ENCODE measurements at places on chromosomes 16 and 17.

GRCh38 chr17:56636265-56636664 is 42.8 kb downstream of the NOG start:
- no peak overlapping the region for H3K27ac ChIP-seq
- no peaks in the 10 kb centered on the region for H3K36me3 ChIP-seq
- peaks cover 2% of the 10 kb centered on the region for H3K4me1 ChIP-seq

GRCh38 chr17:64214950-64215349 is 48.1 kb downstream of the TEX2 start:
- no peaks in the 10 kb centered on the region for H3K27me3 ChIP-seq
- peaks cover 5% of the 10 kb centered on the region for H3K4me1 ChIP-seq
- no peak overlapping the region for H3K27ac ChIP-seq
- no peak for DNase-seq
- no peak overlapping the region for H3K4me3 ChIP-seq
- H3K36me3 ChIP-seq: peaks cover 30% of the 10 kb centered on the region

GRCh38 chr17:66950886-66951604 is 13.5 kb upstream of the CACNG4 start:
- peaks cover 10% of the 10 kb centered on the region for H3K4me1 ChIP-seq
- H3K4me3 ChIP-seq: no peak overlapping the region
- H3K27ac ChIP-seq: no peak overlapping the region

DNA sequence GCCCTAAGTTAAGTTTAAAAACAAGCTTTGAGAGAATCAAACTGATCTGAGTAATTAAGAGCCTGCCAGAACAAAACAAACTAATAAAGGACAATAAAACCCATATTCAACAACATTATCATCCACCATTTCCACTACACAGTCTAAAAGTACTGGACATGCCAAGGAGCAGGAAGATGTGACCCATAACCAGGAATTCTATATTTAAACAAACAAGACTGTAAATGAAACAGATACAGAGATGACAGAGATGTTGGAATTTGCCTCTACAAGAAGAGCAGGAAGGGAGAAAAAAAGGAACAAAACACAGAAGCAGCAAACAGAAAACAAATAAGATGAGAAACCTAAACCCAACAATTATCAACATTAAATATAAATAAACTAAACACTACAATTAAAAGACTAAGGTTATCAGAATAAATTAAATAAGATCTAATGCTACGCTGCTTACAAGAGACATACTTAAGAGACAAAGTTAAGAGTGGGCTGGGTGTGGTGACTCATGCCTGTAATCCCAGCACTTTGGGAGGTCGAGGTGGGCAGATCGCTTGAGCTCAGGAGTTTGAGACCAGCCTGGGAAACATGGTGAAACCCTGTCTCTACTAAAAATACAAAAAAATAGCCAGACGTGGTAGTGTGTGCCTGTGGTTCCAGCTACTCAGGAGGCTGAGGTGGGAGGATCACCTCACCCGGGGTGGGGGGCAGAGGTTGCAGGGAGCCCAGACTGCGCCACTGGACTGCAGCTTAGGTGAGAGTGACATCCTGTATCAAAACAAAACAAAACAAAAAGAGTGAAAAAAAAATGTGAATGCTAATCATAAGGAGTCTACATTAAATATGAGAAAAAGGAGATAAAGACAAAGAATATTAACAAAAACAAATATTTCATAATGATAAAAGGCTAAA is 50.6 kb downstream of the CREBBP start:
- peaks cover 2% of the 10 kb centered on the region for H3K36me3 ChIP-seq
- no peak for DNase-seq
- no peak overlapping the region for H3K27ac ChIP-seq
- no peak overlapping the region for H3K4me3 ChIP-seq
- H3K4me1 ChIP-seq: no peaks in the 10 kb centered on the region
- H3K27me3 ChIP-seq: no peaks in the 10 kb centered on the region

GRCh38 chr17:43411749-43412148 is 13.0 kb downstream of the ARL4D start:
- H3K27me3 ChIP-seq: no peaks in the 10 kb centered on the region
- H3K4me3 ChIP-seq: no peak overlapping the region
- DNase-seq: no peak
- H3K27ac ChIP-seq: no peak overlapping the region
- H3K36me3 ChIP-seq: no peaks in the 10 kb centered on the region

DNA sequence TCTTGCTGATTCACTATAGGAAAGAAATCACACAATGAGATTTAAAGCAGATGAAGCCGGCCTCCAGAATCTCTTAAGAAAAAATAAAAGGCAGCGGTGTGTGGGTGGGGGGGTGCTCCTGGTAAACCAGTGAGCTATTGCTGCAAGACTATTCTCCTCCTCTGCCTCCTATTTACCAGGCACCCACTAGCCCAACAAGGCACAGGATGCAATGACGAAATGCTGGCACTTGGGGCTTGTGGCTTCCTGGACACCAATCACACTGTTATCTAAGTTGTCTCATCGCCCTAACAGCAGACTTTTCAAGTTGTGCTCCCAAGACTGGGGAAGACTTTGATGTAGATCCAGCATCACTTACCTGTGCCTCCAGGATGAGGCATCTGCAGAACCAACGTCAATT is 50.2 kb upstream of the NDRG4 start:
- H3K4me1 ChIP-seq: no peaks in the 10 kb centered on the region
- no peak overlapping the region for H3K4me3 ChIP-seq
- no peak for DNase-seq
- H3K27ac ChIP-seq: no peak overlapping the region

- no peak overlapping the region for H3K4me3 ChIP-seq
- no peaks in the 10 kb centered on the region for H3K27me3 ChIP-seq
- peaks cover 4% of the 10 kb centered on the region for H3K4me1 ChIP-seq
- no peak overlapping the region for H3K27ac ChIP-seq
Observed at GRCh38 chr17:31318851-31319661, 2.4 kb downstream of the EVI2A start.

DNA sequence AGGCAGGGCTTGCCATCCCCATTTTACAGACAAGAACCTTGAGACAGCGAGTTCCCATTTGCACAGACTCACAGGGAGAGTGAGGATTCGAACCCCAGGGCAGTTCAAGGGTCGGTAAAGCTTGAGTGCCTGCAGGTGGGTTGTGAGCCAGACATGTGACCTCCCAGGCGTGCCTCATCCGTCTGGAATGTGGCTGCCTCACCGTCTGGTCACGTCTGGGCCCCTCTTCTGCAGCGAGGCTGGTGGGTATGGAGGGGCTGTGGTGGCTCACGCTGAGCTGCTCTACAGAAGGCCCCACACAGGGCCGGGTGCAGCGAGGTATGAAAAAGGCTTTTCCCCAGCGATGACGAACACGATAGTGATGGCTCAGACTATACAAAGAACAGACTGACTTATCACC is 35.8 kb upstream of the LHX1 start:
- peaks cover 11% of the 10 kb centered on the region for H3K4me1 ChIP-seq
- H3K4me3 ChIP-seq: no peak overlapping the region
- no peak overlapping the region for H3K27ac ChIP-seq
- no peaks in the 10 kb centered on the region for H3K27me3 ChIP-seq

DNA sequence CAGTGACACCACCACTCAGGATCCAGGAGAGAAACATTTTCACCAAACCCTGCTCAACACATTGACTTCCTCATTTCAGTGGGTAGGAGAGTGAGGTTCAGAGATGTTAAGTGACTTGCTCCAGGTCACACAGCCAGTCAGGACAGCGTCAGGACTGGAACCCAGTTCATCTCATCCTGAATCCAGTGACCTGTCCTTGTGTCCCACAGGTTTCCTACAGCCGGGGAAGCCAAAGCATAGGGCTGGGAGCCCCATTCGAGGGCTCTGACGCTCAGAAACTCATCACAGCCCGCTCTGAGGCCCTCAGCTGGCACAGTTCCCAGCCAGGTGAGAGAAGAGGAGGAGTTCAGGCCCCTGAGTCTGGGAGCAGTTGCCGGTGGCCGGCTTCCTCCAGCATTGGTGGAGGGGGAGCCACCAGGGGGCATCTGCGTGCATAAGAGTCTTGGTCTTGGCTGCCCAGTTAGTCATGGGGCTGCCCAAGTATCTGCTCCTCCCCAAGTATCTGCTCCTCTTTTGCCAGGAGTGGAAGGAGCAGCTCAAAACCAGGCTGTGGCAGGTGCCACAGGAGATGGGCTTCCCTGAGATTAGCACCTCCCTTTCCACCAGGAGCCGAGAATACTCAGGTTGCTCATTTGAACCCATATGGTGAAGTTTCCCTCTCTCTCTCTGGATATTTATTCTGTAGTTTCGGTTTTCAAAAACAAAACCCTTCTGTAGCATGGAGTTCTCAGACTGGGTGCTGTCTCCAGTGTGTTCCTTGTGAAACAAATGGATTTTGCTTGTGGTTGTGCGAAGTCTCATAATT is 56.0 kb downstream of the TNFRSF13B start:
- no peak for DNase-seq
- no peak overlapping the region for H3K27ac ChIP-seq
- peaks cover 4% of the 10 kb centered on the region for H3K4me1 ChIP-seq

DNA sequence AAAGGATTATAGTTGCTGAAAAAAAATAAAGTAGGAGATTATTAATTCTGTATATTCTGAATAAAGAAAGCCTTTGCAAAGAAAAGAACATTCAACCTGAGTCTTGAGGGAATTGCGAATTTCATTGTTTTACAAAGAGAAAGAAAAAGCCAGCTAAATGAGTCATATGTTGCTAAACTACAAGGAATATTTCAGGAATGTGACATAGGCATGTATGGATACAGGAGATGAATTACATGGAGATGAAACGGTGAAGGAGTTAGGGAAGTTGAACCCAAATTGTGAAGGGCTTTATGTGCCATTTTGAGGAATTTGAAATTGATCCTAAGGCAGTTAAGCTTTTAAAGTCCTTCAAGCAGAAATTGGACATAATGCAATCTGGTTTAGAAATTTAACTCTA is 177.3 kb upstream of the RBL2 start:
- no peak for DNase-seq
- no peaks in the 10 kb centered on the region for H3K4me1 ChIP-seq
- H3K27ac ChIP-seq: no peak overlapping the region
- H3K4me3 ChIP-seq: no peak overlapping the region
- peaks cover 14% of the 10 kb centered on the region for H3K36me3 ChIP-seq
- no peaks in the 10 kb centered on the region for H3K27me3 ChIP-seq

DNA sequence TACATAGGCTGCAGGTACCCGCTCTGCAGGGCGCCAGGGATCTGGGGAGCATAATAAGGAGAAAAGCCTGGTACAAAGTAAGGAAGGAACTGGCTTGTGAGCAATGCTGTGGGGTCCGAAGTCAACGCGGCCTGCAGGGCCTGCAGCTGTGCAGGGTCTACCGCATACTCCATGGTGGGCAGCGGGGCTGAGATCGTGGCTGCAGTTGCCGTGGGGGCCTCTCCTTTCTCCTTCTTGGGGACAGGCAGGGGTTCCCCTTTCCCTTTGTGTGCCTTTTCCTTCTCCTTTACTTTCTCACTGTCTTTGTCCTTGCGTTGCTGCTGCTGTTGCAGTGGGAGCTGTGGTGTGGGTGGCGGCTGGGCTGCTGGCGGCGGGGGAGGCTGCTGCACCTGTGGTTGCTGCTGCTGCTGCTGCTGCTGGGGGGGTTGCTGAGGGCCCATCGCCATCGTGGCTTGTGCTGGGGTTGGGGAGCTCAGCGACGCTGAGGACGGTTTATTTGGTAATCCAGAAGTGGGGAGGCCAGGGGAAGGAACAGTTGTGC is 259.6 kb downstream of the ZFHX3 start:
- no peak overlapping the region for H3K4me3 ChIP-seq
- H3K4me1 ChIP-seq: peaks cover 5% of the 10 kb centered on the region
- DNase-seq: no peak

- H3K4me3 ChIP-seq: no peak overlapping the region
- H3K4me1 ChIP-seq: peaks cover 2% of the 10 kb centered on the region
- H3K27ac ChIP-seq: no peak overlapping the region
- no peak for DNase-seq
- H3K27me3 ChIP-seq: no peaks in the 10 kb centered on the region
- H3K36me3 ChIP-seq: no peaks in the 10 kb centered on the region
Observed at GRCh38 chr17:67829331-67829730, 4.0 kb downstream of the BPTF start.

DNA sequence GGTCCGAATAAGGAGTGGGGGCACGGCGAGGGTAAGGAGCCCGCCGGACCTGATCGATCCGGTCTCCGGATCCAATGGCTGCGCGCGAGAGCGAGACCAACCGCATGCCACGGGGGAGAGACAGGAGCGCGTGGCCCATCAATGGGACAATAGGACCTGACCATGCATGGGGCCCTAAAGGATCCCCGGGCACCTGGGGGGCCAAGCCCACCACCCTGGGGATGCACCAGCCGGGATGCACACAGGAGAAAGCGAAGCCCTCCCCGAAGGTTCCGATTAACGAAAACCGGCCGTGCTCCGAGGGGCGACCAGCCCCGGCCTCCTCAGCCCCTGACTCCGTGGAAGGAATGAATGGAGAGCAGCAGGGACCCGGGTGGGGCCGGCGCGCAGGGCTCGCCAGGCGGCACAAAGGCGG is 525 bp downstream of the JPT1 start:
- peaks cover 3% of the 10 kb centered on the region for H3K4me1 ChIP-seq
- no peak for DNase-seq
- no peaks in the 10 kb centered on the region for H3K36me3 ChIP-seq
- peak overlapping the region; percentile 67 for H3K27ac ChIP-seq
- H3K4me3 ChIP-seq: peak overlapping the region; percentile 92
- H3K27me3 ChIP-seq: no peaks in the 10 kb centered on the region

GRCh38 chr17:82114872-82115271 is 16.8 kb upstream of the FASN start:
- H3K4me3 ChIP-seq: no peak overlapping the region
- H3K27ac ChIP-seq: no peak overlapping the region

GRCh38 chr16:4450430-4450829 is 24.0 kb downstream of the NMRAL1 start:
- H3K27me3 ChIP-seq: no peaks in the 10 kb centered on the region
- H3K27ac ChIP-seq: no peak overlapping the region
- no peak overlapping the region for H3K4me3 ChIP-seq
- peaks cover 37% of the 10 kb centered on the region for H3K36me3 ChIP-seq
- DNase-seq: no peak
- no peaks in the 10 kb centered on the region for H3K4me1 ChIP-seq

GRCh38 chr17:511001-511698 is 158.5 kb upstream of the RPH3AL start:
- no peaks in the 10 kb centered on the region for H3K36me3 ChIP-seq
- no peaks in the 10 kb centered on the region for H3K4me1 ChIP-seq
- no peak overlapping the region for H3K4me3 ChIP-seq
